Chondrocyte (in vitro differentiated cells): ENCODE measurements at places on chromosomes 4 and X. TPM values are rescaled to one million over a fixed set of nuclear protein-coding genes. Genes with fewer than 3 reads are reported as not detected.

ITIH6 gene
- total RNA-seq, result 0.08 to 0.15 TPM in 2 of 3 replicates, not detected in the other

NWD2 gene
- not detected in 3 replicates for total RNA-seq

IL15 gene
- 0.90 to 4.2 TPM (median 1.3 TPM) in 3 replicates for total RNA-seq

SOX3 gene
- total RNA-seq, result not detected in 3 replicates

FHDC1 gene
- 4.2 to 8.9 TPM (median 4.4 TPM) in 3 replicates for total RNA-seq

LIMCH1 gene
- 8.8 to 9.8 TPM (median 9.0 TPM) in 3 replicates for total RNA-seq

SSX5 gene
- total RNA-seq, result not detected in 3 replicates

DNA sequence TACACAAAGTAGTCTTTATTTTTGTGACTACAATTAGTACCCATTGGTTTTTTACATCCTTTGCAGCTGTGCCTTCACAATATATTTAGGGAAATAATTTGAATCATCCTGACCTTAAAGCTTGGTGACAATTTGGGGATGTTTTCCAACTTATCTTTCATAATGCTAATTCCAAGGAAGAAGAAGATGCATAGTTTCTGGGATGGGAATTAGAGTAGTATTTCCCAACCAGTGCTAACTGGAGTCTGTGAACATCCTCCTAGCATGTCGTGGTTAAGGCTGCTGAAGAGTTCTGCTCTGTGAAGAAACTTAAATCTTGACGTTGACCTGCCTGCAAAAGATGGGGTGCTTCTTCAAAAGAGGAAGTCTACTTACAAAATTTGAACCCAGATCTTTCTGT, 173.5 kb downstream of the ANK2 start:
- H3K36me3 ChIP-seq, result no peaks in the 10 kb centered on the region
- peaks cover 27% of the 10 kb centered on the region for H3K4me1 ChIP-seq
- no peak overlapping the region for H3K27ac ChIP-seq
- no peaks in the 10 kb centered on the region for H3K27me3 ChIP-seq
- no peak overlapping the region for H3K4me3 ChIP-seq

GRCh38 chrX:34654696-34655490, 2.2 kb downstream of the TMEM47 start:
- peak overlapping the region; percentile 83 for H3K27ac ChIP-seq
- peaks cover 60% of the 10 kb centered on the region for H3K4me1 ChIP-seq
- peak overlapping the region; percentile 81 for H3K4me3 ChIP-seq
- H3K36me3 ChIP-seq, result no peaks in the 10 kb centered on the region

DNA sequence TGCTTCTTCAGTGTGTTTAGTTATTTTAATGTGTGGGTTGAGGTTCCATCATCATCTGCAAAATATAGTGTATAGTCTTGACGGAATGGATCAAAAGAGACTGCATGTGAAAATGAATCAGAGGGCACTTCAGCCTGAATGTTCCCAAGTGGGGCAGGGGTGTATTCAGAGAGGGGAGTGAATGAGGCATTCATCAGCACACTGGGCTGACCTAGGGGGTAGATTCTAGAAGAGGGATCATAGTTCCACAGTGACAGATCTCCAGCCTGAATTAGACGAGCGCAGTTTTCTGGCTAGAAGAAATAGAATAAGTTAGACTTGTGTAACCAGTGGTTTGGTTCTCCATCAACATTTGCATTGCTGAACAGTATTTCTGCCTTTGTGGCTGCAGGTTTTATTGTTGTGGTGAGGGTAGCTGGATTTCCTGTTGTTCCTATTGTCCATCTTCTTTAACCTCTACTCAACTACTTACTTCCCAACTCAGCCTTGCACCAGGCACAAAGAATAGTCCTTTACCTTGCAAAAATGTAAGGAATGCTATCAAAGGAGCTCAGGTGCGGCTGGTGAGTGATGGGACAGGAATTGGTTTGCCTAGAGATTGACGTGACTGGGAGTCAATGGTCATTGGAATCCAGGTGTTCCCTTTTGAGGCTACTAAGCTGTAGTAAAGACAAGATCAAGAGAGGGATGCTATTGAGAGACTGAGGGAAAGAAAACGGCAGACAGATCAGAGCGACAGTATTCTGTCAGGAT, 50.9 kb downstream of the NAP1L5 start:
- no peak overlapping the region for H3K27ac ChIP-seq
- H3K27me3 ChIP-seq, result no peaks in the 10 kb centered on the region
- H3K4me3 ChIP-seq, result no peak overlapping the region
- H3K36me3 ChIP-seq, result no peaks in the 10 kb centered on the region

DNA sequence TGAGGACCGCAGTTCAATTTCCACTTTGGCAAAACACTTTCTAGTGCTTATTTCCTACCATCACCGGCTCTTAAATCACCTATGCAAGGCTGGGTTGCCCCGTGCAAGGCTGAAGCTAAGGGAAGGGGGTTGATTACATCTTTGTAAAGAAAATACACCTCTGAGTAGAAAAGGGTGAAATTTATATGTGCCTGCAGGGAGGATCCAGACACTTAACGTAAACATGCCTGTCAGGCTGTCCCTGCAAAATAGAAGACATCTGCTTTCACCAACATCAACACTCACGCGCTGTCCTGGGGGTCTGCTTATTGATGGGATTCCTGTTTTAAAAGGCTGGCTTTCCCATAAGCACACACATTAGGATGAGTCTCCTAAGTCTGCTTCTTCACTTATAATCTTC, 92.0 kb downstream of the PRKX start:
- DNase-seq, result no peak
- H3K4me3 ChIP-seq, result no peak overlapping the region
- H3K27me3 ChIP-seq, result no peaks in the 10 kb centered on the region
- H3K4me1 ChIP-seq, result no peaks in the 10 kb centered on the region

DNA sequence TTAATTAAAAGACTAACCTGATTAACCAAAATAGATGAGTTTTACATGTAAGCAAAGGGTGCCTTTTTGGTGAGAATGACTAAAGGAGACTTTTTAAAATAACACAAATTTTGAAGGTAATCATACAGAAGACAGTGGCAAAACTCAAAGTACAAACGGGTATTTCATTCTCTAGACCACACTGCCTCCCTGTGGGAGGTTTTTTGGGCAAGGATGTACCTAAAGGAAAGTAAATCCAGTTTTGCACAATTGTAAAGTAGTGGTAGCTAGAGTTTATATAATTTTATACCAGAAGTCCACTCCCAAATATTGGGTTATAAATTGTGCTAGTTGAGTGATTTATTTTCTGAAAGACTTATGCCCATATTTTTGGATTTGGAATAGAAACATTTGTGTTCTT, 201.0 kb downstream of the PAPSS1 start:
- no peaks in the 10 kb centered on the region for H3K27me3 ChIP-seq
- no peak overlapping the region for H3K4me3 ChIP-seq
- no peak for DNase-seq
- H3K36me3 ChIP-seq, result no peaks in the 10 kb centered on the region
- H3K27ac ChIP-seq, result no peak overlapping the region

GRCh38 chr4:127084666-127085065, 548.1 kb upstream of the INTU start:
- no peak overlapping the region for H3K4me3 ChIP-seq
- peaks cover 14% of the 10 kb centered on the region for H3K4me1 ChIP-seq
- H3K27ac ChIP-seq, result no peak overlapping the region
- no peaks in the 10 kb centered on the region for H3K27me3 ChIP-seq
- DNase-seq, result no peak
